ENCODE measurements at places on chromosomes 2 and 18.

DNA sequence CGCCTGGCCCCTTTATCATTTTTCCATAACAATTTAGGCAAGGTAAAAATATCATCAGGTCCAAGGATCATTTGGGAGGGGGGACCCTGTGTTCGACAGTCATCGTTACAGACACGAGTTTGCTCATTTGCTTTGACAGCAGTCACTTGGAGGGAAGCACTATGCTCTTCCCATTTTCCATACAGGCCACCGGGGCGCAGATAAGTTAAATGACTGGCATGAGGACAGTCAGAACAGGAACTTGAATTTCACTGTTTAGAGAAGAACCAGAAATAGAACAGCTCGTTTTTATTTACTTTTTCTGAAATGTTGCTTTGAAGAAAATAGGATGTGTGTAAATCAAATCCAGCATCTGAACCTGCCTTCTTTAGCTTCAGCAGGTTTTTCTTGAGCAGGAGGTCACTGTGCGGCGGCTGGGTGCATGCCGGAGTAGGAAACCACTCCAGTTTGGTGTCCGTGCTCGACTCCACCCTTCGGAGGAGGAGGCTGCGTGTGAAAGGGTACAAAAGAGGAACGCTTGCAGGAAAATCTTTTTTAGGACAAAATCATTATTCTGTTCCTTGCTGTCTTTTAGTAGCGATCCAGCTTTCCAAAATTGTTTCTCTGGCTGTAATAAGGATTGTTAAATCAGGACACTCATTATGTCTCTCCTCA is 15.2 kb downstream of the NPAS2 start:
- no peak for DNase-seq

GRCh38 chr18:22841840-22842239 is 91.3 kb upstream of the RBBP8 start:
- no peak for DNase-seq

- no peak for DNase-seq
Observed at GRCh38 chr18:35038881-35039491, 2.2 kb upstream of the MAPRE2 start.

- DNase-seq, result peak; percentile 95
Observed at GRCh38 chr2:43059183-43059897, 167.1 kb downstream of the ZFP36L2 start.

DNA sequence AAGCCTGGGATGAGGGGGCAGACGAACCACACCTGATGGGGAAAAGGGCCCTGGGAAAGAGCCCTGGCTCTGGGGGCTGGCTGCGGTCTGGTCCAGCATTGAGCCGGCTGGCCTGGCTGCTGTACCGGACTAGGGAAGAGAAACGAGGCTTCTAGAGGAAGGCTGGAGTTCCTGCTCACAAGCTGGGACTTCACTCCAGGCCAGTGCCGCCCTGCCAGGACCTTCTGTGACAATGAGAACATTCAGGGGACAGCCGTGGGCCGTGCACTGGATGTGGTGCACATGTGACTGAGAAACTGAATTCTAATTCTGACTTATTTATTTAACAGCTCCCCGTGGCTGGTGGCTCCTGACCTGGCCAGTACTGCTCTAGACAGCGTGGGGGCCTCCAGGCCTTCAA is 269.3 kb downstream of the HDAC4 start:
- no peak for DNase-seq

- DNase-seq, result no peak
Observed at GRCh38 chr2:55252832-55253231, 16.2 kb downstream of the MTIF2 start.

DNA sequence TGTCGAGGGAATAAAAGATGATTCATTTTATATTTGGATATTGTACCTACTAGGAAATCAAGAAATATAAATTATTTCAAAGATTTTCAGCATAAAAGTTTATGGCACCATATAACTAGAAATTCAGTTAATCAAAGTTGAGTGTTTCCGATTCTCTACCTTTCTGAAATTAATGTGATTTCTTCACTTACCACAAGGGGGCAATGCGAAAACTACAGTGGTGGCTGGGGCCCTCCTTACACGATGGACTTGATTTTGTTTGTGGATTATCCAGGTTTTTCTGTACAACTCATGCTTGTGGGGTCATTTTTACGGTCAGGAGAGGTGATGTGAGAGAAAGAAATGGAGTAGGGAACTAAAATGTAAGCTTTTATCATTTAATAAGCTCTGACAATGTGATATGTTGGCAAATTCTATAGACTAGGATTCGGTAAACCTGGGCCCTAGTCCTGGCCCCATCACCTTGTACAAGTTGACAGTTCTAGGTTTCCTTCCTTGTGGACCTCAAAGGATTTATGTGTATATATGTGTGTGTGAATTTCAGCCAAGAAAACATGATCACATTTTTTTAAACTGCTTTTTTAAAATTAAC is 47.6 kb downstream of the G6PC2 start:
- no peak for DNase-seq

- no peak for DNase-seq
Observed at GRCh38 chr2:14891546-14891945, 259.0 kb downstream of the LRATD1 start.

DNA sequence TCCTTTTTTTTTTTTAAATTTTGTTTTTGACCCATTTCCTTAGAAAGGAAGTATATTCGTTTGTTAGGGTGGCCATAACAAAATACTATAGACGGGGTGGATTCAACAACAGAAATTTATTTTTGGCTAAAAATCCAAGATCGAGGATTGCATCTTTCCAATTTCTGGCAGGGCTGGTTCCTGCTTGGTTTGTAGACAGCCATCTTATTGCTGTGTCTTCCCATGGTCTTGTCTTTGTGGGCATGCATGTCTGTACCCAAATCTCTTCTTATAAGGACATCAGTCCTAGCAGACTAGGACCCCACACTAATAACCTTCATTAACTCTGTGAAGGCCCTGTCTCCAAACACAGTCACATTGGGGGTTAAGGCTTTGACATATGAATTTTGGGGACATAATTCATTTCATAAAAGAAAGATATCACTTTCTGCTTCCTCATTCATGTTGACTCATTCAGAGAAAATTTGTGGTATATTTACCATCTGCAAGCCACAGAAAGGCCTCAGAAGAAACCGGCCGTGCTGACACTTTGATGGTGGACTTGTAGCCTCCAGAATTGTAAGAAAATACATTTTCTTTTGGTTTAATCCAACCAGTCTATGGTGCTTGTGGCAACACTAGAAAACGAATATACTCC is 262.1 kb downstream of the LPIN1 start:
- DNase-seq, result no peak

GRCh38 chr2:109531896-109532727 is 81.7 kb downstream of the SEPTIN10 start:
- DNase-seq, result no peak

GRCh38 chr2:53247956-53248735 is 519.5 kb upstream of the CHAC2 start:
- DNase-seq, result no peak

GRCh38 chr2:166464187-166464586 is 29.9 kb downstream of the SCN7A start:
- no peak for DNase-seq

GRCh38 chr2:8000870-8001269 is 681.0 kb upstream of the ID2 start:
- no peak for DNase-seq

- DNase-seq, result peak; percentile 80
Observed at GRCh38 chr2:159131914-159132281, 154.6 kb downstream of the WDSUB1 start.

- DNase-seq, result peak; percentile 36
Observed at GRCh38 chr2:143994961-143995360, 525.0 kb downstream of the ZEB2 start.

- DNase-seq, result no peak
Observed at GRCh38 chr2:79861059-79861374, 348.2 kb downstream of the CTNNA2 start.

- no peak for DNase-seq
Observed at GRCh38 chr2:177989029-177989885, 83.3 kb downstream of the PDE11A start.

DNA sequence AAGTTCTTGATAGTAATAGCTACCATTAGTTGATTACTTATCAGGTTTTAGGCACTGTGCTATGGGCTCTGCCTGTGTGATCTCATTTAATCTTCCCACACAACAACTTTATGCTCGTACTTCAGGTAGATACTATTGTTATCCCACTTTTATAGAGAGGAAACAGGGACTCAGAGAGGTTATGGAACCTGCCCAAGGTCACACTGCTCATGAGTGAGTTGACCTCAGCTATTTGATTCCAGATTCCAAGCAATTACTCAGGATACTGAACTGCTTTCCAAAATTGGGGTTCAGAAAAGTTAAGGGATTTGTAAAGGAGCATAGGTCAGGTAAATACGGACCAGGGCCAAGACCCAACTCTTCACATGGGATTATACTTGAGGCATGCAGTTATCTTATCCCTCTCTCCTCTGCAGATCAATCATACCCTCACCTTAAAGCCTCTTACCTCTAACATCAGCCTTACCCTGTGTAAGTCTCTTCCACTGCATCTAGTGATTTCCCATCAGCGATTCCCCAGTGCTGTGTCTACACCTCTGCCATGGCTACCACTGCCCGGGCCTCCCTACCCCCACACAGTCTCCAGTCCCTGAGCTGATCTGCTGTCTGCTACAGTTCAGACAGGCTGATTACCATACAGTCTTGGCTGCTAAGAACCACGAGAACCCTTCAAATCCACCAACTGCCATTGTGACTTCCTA is 74.4 kb downstream of the ANTXR1 start:
- no peak for DNase-seq

DNA sequence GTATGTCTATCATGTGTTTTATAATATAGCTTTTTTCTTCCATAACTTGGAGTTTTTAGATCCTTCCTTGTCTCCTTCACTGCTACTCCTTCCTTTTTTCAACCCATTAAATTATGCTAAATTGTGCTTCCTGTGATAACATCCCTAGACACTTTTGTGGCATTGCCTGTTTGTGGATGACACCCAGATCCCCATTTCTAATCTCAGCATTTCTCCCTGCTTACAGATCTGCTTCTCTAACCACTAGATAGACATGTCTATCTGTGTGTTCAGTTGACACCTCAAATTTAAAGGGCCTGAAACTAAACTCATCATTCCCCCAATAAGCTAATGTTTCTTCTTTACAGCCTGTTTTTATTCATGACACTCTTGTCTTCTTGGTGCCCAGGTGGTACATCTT is 244.8 kb downstream of the BABAM2 start:
- no peak for DNase-seq

DNA sequence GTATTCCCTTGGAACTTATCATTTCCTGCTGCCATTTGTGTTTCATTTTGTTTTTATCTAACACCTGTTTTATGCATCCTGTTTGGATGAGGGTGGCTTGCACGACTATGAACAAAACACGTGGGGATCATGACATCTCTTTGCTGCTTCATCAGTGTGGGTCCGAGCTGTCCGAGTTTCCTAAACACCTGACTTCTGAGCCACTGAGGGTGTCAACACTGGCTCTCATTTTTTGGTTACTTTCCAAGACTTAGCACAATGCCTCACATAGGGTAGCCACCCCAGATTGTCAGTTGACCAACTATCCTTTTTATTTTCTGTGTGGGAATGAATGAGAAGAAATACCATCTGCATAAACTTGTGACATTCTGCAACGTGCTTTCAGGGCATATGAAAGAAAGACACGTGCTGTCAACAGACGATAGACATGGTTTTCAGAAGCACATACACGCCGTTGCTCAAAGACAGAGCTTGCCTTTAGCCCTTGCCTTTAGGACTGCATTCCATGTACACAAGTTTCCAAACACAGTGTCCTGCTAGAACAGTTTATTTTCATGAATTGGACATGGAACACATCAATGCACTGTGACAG is 166.7 kb downstream of the MYT1L start:
- no peak for DNase-seq

GRCh38 chr2:52918551-52918950 is 849.1 kb upstream of the CHAC2 start:
- no peak for DNase-seq

- no peak for DNase-seq
Observed at GRCh38 chr18:55354795-55355194, 233.2 kb downstream of the TCF4 start.

GRCh38 chr2:152513681-152514080 is 178.7 kb downstream of the FMNL2 start:
- no peak for DNase-seq

DNA sequence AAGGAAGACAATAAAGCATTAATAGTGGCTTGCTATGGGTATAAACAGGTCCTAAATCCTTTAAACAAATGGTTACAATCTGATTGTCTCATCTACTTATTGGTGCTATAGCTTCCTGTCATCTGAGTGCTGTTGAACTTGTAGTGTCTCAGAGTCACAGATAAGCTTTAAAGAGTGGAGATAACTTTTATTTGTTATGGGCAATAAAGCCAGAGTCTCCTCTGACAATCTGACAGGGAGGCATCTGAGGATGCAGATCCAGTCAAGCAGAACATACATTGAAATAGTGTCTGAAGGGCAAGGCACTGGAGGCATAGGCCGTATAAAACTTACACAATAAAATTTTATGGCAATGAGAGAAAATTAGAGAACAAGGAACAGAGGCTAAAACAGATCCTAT is 1132.4 kb upstream of the CDH2 start:
- DNase-seq, result no peak

- no peak for DNase-seq
Observed at GRCh38 chr2:205806143-205806905, 124.0 kb downstream of the NRP2 start.

- DNase-seq, result peak; percentile 4
Observed at GRCh38 chr2:147173189-147173581, 671.6 kb upstream of the ACVR2A start.

DNA sequence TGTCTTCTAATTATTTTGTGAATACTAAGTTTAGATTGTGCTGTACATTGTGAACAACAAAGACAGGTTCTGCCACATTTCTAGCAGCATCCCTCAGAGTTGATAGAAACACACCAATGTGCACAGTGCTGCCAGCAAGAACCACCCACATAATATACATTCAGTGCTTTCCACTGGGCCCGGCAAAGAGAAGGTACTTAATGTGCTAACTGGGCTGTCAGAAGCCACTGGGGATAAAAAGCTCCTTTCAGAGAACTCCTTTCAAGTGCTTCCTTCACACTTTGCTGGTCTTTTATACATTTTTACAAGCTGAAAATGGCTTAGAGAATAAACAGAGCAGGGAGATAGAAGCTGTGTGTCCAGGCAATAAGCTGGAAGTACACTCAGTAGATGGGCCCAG is 58.0 kb upstream of the CAPN13 start:
- no peak for DNase-seq

GRCh38 chr2:191666732-191667131 is 11.2 kb upstream of the NABP1 start:
- DNase-seq, result no peak

GRCh38 chr2:119826370-119826961 is 66.7 kb downstream of the PTPN4 start:
- DNase-seq, result no peak

GRCh38 chr2:55923982-55924321 is 370 bp upstream of the EFEMP1 start:
- no peak for DNase-seq

GRCh38 chr2:24435391-24436316 is 55.4 kb upstream of the NCOA1 start:
- no peak for DNase-seq

- peak; percentile 46 for DNase-seq
Observed at GRCh38 chr2:200788121-200788718, 23.5 kb upstream of the BZW1 start.

GRCh38 chr2:8756716-8757115 is 74.9 kb downstream of the ID2 start:
- DNase-seq, result no peak

Measured in BJ (cell line).